ENCODE measurements at places on chromosomes 5 and 9.

GRCh38 chr5:148939676-148940075 is 113.3 kb downstream of the ADRB2 start:
- DNase-seq, result no peak

DNA sequence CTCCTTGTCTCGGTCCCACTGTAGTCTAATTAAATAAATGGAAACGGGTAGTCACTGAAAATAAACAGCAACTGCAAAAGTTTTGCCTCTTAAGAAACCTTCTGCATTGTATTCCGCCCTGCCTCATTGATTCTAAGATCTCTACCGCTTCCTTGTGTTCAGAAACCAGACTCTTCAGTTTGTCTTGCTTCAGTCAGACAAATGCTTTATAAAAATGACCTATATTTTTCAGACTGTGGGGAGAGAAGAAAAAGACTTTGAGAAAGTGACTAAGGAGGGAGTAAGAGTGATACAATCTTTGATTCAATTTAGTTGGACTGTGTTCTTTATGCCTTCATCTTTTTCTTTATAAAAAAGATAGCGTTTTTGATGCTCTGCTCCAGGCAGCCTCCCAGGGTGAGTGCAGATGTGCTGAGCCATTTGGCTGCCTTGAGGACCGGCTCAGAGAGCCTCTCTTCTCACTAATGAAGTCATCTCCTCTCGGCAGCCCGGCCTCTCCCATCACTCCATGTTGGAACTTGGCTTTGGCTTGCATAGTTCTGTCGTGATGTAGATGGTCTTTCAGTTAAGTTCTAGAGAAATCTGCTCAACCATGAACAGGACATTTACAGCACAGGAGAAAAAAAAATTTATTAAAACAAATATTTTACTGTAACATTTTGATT is 4.0 kb upstream of the VCAN start:
- no peak for DNase-seq

- no peak for DNase-seq
These were observed 737 bp downstream of the NANS start for GRCh38 chr9:98057138-98057799.

DNA sequence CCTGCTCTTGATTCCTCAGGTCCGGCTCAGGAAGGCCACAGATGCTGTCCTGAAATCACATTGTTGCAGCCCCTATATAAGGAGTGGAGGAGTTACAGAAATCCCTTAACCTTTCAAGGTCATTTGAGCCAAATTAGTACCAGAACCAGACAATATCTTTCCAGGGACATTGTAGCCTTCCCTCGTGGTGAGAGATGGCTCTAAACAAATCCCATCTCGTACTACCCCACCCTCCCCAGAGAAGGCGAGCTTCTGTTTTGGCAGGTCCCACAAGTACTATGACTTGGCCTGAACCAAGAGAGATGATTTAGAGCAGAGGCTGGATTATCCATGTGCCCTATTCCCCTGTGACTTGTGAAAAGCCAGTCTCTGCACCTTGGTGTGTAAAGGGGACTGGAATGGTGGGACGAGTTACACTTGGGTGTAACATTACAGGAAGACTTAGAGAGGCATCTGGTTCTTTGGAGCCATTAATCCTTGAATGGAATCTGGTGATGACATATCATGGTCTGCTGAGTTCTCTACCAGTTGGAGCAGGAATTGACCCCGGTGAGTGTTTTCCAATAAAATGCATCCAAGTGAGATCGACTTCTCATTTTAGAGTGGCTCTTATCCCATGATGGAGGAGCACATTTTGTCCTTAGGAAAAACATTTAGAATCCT is at the start of gene FAM240B:
FAM240B (minus strand) TSS at position 51 of the 663 bp plus-strand sequence. CDS start 16,134 bp downstream, outside the sequence.
- DNase-seq, result no peak

- DNase-seq, result no peak
These were observed 219.2 kb downstream of the MEF2C start for GRCh38 chr5:88663793-88664216.

GRCh38 chr5:51484326-51484725 is 101.1 kb downstream of the ISL1 start:
- no peak for DNase-seq

- no peak for DNase-seq
These were observed 15.3 kb downstream of the NR2F1 start for GRCh38 chr5:93598091-93599000.

GRCh38 chr9:121107029-121107428 is 32.3 kb downstream of the CNTRL start:
- DNase-seq, result no peak
